ENCODE measurements at places on chromosomes 3 and 15.

DNA sequence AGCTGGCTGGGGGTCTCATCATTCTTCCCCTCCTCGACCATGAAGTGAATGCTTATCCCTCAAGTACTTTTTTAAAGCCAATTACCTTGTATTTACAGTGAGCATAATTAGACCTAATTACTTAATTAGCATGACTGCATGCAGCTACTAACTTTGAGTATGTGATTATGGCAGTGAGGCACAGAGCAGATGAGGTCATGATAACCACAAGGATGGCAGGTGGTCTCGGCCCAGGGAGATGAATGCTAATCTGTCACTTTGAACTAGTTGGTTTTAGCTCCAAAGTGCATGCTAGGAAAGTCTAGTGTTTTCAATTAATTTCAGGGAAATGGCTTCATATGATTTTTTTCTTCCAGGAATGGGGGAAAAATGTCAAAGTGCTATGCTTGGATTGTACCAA lies 233.8 kb downstream of the NTRK3 start:
- DNase-seq, result no peak

DNA sequence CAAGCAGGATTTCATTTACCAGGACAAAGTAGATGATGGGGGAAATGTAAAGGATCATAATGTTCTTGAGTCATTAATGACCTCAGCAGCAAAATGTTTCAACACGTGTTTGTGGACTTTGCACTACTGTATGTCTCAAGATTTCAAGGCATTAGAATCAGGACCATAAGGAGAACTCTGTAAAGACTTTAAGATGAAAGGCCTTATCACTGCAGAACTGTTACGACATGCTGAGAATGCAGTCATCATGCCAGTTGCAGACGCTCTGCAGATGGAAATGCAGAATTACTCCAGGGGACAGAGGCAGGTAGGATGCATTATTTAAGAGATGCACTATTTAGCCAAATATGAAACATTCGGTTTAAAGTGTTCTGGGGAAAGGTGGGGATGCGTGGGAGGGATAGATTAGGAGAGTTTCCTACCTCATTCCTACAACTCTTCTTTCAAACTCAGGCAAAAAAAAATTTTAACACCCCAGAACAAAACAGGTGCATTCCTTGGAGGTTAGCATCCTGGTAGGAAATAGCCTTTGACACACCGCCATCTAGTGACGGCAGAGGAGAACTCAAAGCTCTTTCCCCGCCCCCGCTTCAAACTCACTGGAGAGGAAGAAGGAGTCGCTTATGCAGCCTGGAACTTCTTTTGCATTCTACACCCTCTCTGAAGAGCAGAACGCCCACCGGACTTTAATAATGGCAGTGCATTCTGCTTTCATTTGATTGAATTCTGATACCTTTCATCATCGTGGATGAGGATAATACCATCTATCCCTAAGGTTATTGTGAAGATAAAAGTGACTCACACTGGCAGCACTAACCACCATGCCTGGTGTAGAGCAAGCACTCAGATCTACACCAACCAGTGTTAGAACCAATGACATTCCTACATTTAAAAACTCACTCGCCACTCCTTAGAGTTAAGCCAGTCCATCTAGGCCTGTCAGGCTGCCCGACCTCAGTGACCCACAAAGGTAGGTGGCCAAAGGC lies 43.1 kb upstream of the TOPAZ1 start:
- peak; percentile 51 for DNase-seq

- no peak for DNase-seq
Observed at GRCh38 chr3:46925585-46925934, 48.0 kb downstream of the PTH1R start.

DNA sequence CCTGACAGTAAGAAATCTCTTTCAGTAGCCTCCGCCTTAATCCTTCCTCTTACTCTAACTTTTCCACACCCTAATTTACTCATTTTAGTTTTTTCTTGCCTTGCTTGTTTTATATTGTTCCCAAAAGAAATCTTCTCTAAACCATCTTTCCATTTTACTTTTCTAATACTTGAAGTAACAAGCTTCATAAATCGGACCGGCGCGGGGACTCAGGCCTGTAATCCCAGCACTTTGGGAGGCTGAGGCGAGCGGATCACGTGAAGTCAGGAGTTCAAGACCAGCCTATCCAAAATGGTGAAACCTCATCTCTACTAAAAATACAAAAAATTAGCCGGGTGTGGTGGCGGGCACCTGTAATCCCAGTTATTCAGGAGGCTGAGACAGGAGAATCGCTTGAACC lies 17.3 kb downstream of the ZNF148 start:
- DNase-seq, result no peak

- DNase-seq, result no peak
Observed at GRCh38 chr15:88529021-88529630, 17.4 kb downstream of the DET1 start.

- DNase-seq, result no peak
Observed at GRCh38 chr3:65950340-65951326, 88.1 kb downstream of the MAGI1 start.

DNA sequence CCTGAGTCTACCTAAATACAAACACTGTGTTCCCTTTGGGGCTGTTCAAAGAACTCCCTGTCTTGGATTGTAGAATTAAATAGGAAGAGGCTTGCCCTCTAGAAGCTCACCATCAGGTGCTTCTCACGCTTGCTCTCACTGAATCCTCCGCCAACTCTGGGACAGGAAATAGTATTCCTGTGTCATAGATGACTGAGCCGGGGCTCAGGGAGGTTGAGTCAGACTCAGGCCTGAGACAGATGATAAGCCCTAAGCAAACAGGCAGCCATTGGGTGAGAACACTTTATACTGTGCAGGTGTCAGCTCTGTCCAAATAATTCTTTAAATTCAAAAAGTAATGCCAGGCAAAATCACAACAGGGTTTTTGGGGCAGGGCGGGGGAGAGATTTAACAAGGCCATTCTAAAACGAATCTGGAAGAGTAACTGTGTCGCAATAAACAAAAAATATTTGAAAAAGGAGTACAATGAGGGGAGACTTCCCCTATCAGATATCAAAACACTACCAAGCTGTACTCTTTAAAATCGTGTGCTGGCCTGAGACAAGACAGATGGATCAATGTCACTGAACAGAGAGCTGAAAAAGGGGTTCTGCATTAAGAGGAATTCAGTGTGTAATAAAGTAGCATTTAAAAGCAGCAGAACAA lies 59.0 kb downstream of the EPHB3 start:
- DNase-seq, result no peak

DNA sequence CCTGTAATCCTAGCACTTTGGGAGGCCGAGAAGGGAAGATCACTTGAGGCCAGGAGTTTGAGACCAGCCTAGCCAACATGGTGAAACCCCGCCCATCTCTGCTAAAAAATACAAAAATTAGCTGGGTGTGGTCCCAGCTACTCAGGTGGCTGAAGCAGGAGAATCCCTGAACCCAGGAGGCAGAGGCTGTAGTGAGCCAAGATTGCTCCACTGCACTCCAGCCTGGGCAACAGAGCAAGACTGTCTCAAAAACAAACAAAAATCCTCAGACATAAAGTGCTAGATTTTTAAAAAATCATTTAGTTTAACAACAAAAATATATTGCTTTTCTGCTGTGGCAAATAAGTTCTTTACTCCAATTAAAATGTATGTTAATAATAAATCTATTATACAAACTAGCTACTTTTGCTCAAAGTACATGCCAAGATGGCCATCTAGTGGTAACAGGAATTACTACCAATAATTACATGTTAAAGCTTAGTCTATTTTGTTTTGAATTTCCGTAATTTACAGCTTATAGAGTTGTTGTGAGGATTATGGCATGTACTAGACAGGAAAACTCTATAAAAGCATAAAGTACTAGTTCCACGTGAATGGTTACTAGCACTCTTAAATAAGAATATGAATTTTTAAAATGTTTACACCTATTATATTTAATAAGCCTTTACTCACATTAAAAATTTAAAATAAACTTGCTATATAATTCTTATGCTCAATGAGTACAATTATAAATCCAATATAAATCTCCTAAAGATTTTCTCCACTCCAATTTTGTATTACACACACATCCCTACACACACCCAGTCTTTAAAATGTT lies 39.0 kb downstream of the GABPB1 start:
- peak; percentile 18 for DNase-seq

- DNase-seq, result no peak
Observed at GRCh38 chr3:177250151-177250550, 52.9 kb upstream of the TBL1XR1 start.

- DNase-seq, result no peak
Observed at GRCh38 chr3:195522254-195523023, 20.7 kb downstream of the PPP1R2 start.

DNA sequence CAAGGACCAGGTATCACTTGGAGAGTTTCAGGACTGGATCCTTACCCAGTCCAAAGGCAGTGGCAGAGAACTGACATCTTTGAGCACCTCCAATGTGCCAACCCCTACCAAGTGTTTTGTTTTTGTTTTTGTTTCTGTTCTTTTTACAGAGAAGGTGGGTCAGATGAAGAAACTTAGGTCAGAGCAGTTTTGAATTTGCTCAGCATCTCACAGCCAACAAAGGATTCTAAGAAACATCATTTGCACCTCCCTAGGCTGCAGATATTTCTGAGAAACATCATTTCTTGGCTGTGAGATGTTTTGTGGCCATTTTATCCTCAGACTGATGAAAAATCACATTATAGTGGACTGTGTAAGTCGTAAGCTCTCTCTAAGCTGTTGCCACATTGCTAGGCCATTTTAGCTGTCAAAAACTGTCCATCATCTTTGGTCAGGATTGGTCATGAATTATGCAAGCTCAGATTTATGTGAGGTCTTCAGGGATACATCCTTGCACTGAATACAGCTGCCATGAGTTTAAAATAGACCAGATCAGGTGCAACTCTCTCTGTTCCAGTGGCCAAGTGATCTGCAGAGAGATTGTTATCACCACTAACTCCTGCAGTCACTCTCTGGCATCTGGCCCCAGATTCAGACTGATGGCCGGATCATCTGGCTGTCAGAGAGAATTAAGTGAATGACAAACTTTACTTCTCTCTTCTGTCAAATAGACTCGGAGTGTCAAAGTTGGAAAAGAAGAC lies 341.5 kb downstream of the EPHB1 start:
- DNase-seq, result no peak

GRCh38 chr3:120145542-120146285 lies 51.5 kb upstream of the GSK3B start:
- peak; percentile 68 for DNase-seq
